Esophagus (tissue), 2 donors: ENCODE measurements at places on chromosomes 3 and 15. TPM values are rescaled to one million over a fixed set of nuclear protein-coding genes. Genes with fewer than 3 reads are reported as not detected.

NPAP1 gene
- under 0.01 TPM for polyA plus RNA-seq

MOBP gene
- polyA plus RNA-seq: not detected

ELP6 gene
- polyA plus RNA-seq: 24.7 TPM

PAQR5 gene
- polyA plus RNA-seq: 10.5 TPM
